ENCODE measurements at places on chromosomes 5 and 9.

- no peak for DNase-seq
These were observed 37.5 kb downstream of the MAMDC2 start for GRCh38 chr9:70081120-70081495.

GRCh38 chr5:135493406-135494180 is 41.4 kb upstream of the TIFAB start:
- no peak for DNase-seq

DNA sequence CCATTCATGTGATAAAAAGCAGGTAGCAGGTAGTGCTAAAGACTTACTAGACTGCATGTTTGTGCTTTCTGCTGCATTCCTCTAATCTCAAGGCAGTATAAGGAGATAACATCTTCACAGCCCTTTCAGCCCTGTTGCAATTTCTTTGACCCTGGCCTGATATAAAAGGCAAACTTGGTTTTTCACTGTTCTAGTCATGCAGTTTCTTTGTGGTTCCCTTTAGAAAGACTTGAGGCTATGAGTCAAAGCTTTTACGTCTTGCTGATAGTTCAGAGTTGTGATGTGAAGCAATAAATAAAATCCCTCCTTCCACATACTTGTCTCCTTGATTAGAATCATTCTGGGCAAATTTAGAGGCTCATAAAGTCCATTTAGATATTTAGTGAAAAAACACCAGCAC is 88.6 kb upstream of the CDKN2B start:
- DNase-seq: no peak

GRCh38 chr5:141934099-141934844 is 10.6 kb downstream of the DELE1 start:
- no peak for DNase-seq

DNA sequence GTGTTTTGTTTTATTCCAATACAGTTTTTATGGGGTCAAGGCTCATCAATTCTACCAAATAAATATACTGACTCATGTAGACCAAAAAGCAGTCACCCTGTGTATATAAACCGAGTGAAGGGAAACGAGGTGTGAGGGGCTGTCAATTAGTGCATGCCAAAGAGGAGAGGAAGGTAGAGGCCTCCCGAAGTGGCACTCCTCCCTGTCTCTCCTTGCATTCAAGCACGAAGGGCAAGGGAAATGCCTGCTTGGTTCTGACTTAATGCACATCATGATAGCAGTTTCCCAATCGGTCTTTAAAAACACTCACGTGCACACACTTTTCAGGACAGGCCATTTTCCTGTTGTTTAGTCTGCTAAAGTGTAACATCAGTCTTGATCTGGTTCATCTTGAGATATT is 125.6 kb upstream of the SLCO6A1 start:
- no peak for DNase-seq

- no peak for DNase-seq
These were observed 75.6 kb downstream of the TLR4 start for GRCh38 chr9:117779760-117780159.

- DNase-seq: no peak
These were observed 69.8 kb downstream of the ESM1 start for GRCh38 chr5:54915466-54916027.

GRCh38 chr5:153752890-153753289 is 262.4 kb downstream of the GRIA1 start:
- no peak for DNase-seq

DNA sequence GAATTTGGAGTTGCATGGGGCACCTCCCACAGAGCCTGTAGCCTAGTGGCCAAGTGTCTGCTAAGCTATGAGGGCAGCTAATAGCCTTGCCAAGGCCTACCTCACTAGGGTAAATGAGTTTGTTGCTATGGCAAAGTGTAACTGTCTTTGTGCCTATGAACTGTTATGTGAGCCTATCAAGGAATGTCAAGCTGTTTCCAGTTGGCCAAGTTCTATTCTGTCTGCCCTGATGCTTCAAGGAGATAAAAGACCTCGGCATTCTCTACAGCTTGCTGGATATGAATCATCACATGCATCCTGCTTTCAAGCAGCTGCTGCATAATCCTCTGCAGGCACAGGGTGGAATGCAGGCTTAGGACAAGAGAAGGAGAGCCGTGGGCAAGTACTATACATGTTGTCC is 69.8 kb upstream of the CCDC112 start:
- DNase-seq: no peak

DNA sequence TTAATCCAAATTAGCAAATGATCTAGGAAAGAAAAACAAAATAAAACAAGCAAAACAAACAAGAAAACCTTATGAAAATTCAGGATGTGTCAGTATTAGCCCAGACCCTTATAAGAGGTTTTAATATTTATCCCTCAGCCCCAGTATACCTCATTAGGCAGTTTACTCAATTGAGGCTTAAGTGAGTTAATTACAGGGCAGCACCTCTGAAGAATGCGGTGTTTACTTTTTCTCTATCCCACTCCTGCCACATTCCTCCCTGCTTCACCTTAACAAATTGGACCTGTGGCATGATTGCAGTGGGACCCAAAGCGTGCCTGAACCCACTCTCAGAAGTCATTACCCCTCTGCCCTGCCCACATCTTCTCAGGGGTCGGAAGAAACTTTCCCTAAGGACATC is 67.1 kb downstream of the SIL1 start:
- no peak for DNase-seq

DNA sequence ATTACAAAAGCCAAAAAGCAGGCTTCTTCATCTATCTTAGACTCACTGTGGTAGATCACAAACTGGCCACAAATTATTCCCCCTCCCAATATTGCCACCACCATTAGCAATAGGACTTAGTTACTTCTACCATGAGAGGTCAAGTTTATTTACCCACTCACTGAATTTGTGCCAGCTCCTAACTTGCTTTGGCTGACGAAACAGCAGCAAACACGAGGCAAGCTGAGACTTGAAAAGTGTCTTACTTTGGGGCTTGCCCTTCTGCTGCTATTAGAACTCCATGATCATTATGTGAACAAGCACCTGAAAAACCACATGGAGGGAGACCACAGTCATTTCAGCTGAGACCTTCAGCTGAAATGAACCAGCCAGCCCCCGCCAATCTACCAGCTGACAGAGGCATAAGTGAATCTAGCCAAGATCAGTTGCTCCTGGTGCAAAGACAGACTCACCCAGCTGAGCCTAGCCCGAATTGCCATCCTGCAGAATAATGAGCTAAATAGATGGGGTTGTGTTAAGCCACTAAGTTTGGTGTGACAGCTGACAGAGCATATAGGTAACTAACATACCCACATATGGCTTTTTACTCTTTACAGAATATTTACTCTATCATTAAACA is 5.7 kb downstream of the WDR41 start:
- no peak for DNase-seq

DNA sequence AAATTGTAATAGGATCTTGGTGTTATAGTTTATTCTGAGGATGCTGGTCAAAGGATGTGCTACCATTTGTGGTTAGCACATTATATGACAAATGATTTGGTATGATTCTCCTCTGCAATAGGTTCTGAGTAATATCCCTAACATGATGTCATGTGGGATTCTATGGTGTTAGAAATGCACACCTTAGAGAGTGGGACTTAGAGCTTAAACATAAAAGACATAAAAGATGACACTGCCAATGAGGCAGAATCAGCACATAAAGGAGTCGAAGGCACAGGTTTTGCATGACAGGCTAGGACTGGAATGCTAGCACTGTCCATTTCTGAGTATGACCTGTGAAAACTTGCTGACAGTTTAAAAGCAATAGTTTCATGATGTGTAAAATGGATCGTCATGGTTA is 100.4 kb downstream of the OSTF1 start:
- DNase-seq: no peak

- DNase-seq: no peak
These were observed 82.0 kb downstream of the MLLT3 start for GRCh38 chr9:20540169-20540863.

GRCh38 chr5:113575074-113575473 is 61.6 kb downstream of the YTHDC2 start:
- no peak for DNase-seq

Measured in renal cortex interstitium (tissue), 15 donors.